GM12891 (cell line): ENCODE measurements at places on chromosomes 3 and 15.

- DNase-seq: no peak
Measured at GRCh38 chr3:160291290-160291908, 66.2 kb downstream of the C3orf80 start.

- DNase-seq: no peak
Measured at GRCh38 chr15:75887178-75887577, 16.5 kb upstream of the FBXO22 start.

DNA sequence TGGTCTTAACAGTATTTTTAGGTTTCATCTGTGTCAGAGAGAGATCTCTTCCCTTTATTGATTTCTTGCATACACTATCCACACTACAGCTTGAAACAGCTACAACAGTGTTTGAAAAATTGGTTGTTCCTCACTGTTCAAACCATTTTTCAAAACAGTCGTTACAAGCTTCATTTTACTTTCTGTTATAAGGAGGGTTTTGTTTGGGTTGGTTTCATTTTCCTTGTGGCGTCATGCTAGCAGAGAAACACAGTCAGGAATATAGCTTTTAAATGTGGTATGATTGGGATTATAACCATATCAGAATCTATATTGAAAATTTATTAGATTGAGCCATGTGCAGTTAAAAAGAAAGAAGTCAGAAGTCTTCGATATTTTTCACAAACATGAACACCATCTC is 400.6 kb downstream of the ZBTB20 start:
- no peak for DNase-seq

DNA sequence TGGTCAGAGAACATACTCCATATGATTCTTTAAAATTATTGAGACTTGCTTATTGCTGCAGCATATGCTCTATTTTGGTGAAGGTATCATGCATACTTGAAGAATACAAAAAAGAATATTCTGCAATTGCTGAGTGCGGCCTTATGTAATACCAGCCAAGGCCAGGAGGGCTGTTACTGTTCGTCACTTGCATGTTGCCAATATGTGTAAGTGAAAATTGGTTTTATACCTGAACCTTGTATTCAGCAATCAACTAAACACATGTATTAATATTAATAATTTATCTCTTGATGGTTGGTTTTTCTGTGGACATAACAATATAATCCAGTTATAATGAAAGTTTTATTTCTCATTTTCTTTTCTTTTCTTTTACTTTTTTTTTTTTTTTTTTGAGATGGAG is 13.9 kb upstream of the GABRA5 start:
- DNase-seq: no peak

GRCh38 chr3:142174559-142174958 is 25.2 kb upstream of the TFDP2 start:
- no peak for DNase-seq

DNA sequence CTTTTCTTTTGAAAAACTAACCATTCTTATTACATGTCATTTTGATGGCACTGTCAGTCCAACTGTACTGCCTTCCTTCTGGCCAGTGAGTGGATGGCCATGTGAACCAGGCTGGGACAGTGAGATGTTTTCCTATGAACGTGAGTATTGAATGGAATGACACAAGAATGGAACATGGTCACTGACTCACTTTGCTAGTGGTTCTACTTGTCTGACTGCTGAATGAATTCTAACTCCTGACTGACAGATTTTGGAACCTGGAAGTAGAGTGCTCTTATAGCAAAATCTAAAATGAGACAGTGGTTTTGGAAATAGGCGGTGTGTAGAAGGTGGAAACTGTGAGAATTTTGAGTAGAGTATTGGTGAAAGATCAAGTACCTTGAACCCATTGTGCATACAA is 606.9 kb upstream of the KCNMB2 start:
- DNase-seq: no peak

GRCh38 chr15:26866298-26867199 is at the start of gene GABRA5:
TSS of gene GABRA5 (plus strand) at chr15:26867062. CDS start at chr15:26869249, 2,187 bp downstream.
- DNase-seq: no peak

- DNase-seq: no peak
Measured at GRCh38 chr3:190746531-190746930, 116.0 kb downstream of the GMNC start.

DNA sequence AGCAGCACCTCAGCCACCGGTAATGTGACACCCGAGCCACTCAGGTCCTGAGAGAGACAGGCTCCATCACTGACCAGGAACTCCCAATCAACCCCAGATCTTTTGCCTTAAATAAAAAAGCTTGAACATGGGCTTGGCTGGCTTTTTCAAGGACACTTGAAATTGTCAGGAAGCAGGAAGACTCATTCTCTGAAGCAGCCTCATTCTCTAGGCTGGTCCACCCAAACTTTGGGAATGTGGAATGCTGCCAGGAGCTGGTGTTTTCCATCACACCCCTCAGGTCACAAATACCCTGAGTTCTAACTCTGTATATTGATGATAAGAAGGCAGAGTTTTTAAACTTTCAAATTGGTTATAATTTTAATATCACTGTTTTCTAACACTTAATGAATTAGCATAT is 17.0 kb downstream of the CXCR6 start:
- no peak for DNase-seq

- peak; percentile 35 for DNase-seq
Measured at GRCh38 chr3:122952520-122952919, 75.0 kb downstream of the SEMA5B start.

- DNase-seq: no peak
Measured at GRCh38 chr15:42691770-42692169, 45.2 kb downstream of the CDAN1 start.

- DNase-seq: no peak
Measured at GRCh38 chr15:39896846-39897245, 23.2 kb downstream of the GPR176 start.

DNA sequence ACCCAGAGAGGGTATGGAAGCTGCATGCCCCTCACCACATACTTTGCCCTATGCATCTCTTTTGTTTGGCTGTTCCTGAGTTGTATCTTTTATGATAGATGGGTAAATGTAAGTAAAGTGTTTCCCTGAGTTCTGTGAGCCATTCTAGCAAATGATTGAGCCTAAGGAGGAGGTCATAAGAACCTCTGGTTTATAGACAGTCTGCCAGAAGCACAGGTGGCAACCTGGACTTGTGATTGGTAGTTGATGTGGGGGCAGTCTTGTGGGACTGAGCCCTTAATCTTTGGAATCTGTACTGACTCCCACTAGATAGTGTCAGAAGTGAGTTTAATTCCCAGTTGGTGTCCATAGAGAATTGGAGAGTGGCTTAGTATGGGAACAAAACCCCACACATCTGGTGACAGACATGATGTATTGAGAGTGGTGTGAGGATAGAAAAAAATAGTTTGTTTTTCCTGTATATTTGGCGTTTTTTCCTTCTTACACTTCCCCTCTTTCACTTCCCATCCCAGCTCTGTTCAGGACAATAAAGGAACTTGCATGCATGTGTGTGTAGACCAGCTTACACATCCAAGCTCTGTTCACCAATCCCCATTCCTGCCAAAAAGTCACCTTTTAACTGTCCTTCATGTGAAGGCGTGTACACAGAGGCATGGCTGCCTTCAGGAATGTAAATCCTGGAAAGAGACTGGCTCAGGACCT is 38.1 kb upstream of the SPPL2A start:
- DNase-seq: no peak

DNA sequence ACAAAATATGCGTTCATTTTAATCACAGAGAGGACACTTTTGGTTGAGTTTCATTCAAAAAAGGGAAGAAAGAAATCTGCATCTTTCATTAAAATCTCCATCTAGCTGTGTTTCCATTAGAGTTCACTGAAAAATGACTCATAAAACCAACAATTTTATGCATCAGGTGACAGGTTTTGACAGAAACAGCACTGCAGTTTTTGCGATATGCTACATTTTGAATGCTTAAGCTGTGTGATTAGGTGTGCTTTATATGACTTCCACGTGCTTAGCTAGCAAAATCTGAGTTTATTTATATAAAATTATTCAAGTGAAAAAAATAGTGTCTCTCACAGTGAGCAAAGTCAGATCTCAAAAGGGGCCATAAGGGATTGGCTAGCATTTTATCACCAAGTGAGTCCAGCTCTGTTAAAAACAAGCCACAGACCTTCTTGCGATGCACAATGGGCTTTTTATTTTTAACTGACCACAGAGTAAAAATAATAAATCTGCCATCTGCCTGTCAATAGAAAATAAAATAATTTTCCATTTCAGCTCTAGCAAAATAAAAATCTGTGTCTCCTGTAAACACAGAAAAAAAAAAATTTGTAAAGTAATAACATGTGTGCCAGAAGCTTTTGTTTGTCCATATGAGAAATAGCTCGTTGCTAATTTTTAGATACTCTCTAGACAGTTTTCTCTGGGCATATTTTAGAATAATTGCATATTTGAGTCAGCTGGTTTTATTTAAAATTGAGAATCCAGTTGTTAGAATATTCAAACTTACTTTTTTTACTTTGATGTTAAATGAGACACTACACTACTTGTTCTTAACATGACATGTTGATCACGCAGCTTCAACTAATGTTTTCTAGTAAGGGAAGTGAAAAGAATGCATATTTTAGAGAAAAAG is 409.8 kb downstream of the ROBO2 start:
- DNase-seq: no peak

GRCh38 chr3:141337523-141337854 is 30.8 kb upstream of the ZBTB38 start:
- DNase-seq: no peak

GRCh38 chr3:51396401-51396800 is 5.3 kb downstream of the RBM15B start:
- no peak for DNase-seq

- no peak for DNase-seq
Measured at GRCh38 chr3:56759532-56759931, 42.2 kb downstream of the ARHGEF3 start.

DNA sequence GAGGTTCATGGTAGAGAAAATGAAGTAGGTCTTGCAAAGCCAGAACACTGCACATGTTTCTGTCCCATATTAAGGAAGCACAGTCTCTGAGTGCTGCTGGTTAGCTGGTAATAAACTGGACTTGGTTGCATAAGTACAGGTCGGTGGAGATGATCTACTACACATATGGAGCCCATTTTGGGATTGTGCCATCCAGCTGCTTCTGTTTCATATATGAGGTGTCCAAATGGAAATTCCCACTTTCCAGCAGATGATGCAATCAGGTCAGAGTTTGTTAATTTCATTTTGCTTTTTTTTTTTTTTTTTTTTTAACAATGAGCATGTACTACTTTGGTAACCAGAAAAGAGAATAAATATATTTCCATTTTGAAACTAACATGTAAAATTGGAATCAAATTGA is 122.6 kb downstream of the SATB1 start:
- no peak for DNase-seq

DNA sequence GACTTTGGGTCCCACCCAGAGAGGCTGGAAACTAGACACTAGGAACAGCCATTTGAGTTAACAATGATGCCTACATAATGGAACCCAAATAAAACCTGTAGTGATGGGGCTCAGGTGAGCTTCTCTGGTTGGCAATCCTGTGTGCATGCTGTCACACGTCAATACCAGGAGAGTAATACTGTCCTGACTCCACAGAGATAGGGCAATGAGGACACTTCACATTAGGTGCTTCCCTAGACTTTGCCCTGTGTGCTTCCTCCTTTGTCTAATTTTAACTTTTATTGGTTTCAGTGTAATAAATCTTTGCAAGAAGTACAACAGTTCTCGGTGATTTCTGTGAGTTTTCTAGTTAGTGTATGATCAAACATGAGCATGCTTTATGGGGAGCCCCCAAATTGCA is 281.8 kb upstream of the ARRDC4 start:
- no peak for DNase-seq

DNA sequence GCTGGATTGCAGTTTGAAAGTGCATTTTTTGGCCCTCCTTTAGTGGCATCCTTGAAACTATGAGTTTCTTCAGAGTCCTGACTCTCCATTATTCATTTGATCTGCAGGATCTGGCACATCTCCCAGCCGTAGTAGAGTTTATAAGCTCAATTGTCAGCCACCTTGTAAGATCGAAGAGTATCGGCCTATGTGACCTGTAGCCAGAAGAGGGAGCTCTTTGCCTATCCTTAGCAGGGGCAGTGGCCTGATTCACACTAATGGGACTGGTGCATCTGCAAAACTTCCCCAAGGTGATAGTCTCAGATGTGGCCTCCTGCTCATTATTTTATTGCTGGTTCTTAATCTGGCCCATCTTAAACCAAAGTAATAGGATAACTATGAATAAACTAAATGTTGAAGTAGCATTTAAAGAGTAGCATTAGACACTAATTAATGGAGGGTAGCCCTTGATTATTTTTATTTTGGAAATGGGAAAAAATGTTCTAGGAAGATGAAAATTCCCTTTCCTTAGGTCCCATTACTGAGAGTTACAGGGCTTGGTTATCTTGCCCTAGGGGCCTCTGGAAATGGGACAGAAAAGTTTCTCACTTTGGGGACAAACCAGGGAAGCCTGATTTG is 21.2 kb downstream of the GCSAM start:
- DNase-seq: no peak

GRCh38 chr3:23916152-23916885 is 471 bp downstream of the NKIRAS1 start:
- DNase-seq: no peak

DNA sequence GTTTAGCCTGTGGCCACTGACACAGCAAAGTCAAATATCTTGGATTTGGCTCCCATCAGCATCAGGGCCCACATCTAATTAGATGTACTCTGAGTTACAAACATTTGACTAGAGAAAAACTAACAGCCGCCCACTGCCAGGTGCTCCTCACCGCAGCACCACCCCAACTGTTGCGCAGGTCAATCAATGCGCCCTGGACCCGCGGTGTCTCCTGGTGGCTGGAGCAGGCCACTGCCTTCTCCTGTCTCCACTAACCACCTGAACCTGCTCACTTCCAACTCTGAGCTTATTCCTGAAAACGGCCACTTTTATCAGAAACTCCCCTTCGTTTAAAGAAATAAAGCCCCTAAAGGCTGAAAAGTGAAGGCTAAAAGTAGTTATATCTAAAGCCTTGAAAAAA is 4.3 kb downstream of the RIOX2 start:
- DNase-seq: no peak

DNA sequence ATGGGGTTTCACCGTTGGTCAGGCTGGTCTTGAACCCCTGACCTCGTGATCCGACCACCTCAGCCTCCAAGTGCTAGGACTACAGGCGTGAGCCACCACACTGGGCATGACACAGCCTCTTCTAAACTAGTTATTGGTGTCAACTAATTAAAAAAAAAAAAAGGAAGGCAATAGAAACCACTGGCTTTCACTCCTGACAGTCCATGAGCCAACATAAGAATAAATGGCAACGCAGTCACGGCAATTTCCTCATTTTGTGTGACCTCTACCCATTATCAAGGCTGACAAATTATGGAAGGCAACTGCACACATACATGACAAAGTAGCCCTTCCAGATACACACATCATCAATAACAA is 5.9 kb downstream of the ARHGEF3 start:
- no peak for DNase-seq
